ENCODE measurements at places on chromosomes 4 and X.

- DNase-seq, result no peak
Measured at GRCh38 chr4:76963131-76963750, 13.7 kb downstream of the SEPTIN11 start.

GRCh38 chrX:5417381-5417780 lies 811.3 kb downstream of the NLGN4X start:
- no peak for DNase-seq

DNA sequence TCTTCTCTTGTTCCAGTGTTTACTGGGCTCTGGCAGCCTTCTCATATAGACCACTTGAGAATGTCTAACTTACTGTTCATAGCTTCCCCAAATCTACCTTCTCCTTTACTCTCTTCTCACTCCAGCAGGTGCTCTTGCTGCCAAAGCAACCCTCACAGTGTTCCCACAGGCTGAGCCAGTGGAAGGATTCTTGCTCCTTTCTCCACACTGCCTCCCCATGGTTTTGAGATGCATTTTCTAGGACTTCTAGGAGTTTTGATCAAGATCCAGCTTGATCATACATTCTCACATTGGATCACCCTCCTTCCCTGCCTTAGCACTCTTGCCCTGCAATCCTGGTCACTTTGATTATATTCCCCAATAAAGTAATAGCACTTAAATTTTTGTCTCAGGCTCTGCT lies 230.8 kb downstream of the TMEM47 start:
- DNase-seq, result peak; percentile 25

DNA sequence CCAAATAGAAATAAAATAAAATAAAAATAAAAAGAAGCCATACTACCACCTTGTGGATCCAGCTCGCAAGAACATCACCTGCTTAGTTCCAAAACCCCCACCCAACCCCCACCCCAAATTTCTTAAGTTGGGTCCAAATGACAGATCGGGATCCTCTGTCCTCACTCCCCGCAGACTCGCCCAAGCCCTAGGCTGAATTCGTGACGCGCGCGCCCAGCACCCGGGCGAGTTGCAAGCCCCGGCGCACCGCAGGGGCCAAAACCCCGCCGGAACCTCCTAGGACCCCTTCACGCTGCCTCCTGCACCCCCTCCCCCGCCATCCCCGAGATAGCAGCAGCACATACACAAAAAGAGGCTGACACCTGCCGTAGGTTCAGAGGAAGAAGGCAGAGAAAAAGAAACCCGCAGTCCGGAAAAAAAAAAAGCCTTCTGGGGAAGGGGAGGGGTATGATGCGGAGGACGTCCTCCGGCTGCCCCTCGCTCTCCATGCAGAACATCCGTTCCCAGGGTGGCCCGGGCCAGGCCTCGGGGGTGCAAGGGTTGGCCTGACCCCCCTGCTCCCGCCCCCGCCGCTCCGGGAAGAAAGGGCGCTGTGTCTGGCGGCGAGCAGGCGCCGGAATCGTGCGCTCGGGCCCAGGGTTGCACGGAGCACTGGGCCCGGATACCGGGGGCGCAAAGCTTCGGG lies 2.6 kb downstream of the NLGN4X start:
- DNase-seq, result no peak

GRCh38 chr4:155025762-155026457 lies 182.5 kb upstream of the NPY2R start:
- DNase-seq, result peak; percentile 1

- DNase-seq, result peak; percentile 46
Measured at GRCh38 chr4:155548173-155548572, 118.5 kb upstream of the GUCY1A1 start.

DNA sequence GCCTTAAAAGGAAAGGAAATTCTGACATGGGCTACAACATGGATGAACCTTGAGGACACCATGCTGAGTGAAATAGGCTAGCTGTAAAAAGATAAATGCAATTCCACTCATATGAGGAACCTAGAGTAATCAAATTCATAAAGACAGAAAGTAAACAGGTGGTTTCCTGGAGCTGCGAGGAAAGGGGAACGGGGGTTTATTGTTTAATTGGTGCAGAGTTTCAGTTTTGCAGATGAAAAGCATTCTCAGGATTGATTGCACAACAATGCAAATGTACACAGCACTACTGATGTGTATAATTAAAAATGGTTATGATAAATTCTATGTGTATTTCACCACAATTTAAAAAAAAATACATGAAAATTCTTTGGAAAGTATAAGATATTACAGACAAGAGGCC lies 24.0 kb downstream of the PLRG1 start:
- DNase-seq, result no peak

- DNase-seq, result peak; percentile 75
Measured at GRCh38 chrX:121987163-121987562, 939.8 kb downstream of the GLUD2 start.

GRCh38 chr4:5472160-5472591 lies 236.2 kb downstream of the EVC2 start:
- no peak for DNase-seq

DNA sequence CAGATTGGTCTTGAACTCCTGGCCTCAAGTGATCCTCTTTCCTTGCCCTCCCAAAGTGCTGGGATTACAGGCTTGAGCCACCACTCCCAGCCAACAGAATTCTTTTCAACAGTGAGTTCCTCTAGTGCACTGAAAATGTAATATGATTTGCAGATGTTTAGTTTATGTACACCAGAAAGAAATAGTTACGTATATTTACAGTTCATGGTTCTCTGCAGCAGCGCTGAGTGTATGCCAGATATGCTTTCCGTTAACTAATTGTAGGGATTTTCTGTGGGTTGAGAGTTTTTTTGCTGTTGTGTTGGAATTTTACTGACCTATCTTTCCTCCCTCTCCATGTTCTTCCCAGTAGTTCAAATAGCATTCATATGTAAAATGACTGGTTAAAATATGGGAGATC lies 44.0 kb downstream of the GAB1 start:
- DNase-seq, result no peak

DNA sequence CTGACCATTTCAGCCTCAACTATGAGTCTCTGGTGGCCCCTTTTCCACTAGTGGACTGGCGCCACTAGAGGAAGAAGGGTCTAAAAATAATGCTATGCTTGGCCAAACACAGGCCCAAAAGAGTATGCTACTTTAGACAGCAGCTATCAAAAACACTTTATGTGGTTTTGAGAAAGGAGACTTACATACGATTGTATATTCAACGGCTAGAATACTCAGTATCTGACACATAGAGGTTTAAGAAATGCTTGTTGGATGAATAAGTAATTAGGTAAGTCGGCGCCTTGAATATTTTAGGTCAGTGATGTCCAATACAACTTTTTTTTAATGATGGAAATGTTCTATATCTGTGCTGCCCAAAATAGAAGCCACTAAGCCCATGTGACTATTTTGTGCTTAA lies 25.7 kb upstream of the TMPRSS11A start:
- no peak for DNase-seq

- peak; percentile 6 for DNase-seq
Measured at GRCh38 chr4:170414961-170415360, 325.2 kb upstream of the AADAT start.

- peak; percentile 27 for DNase-seq
Measured at GRCh38 chr4:79597266-79597665, 189.2 kb upstream of the GK2 start.

DNA sequence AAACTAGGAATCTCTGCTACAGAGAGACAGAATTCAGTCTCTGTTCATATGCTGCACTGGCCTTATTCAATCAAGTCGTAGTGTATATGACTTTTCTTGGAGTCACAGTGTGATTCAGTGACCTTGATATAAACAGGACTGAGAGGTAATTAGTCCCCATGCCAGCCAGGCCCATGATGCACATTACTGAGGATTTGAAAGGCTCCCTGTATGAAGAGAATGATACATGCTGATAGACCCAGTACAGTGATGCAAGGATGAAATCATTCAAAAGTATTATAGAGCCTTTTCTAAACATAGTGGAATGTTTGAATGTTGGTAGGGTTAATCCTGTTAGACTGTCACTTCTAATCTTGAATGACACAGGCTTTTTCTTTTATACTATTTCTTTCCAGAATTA lies 34.1 kb downstream of the ANXA3 start:
- peak; percentile 43 for DNase-seq

GRCh38 chrX:125786316-125786715 lies 379.8 kb downstream of the DCAF12L2 start:
- no peak for DNase-seq

GRCh38 chrX:115533485-115533884 lies 27.5 kb upstream of the PLS3 start:
- peak; percentile 65 for DNase-seq

DNA sequence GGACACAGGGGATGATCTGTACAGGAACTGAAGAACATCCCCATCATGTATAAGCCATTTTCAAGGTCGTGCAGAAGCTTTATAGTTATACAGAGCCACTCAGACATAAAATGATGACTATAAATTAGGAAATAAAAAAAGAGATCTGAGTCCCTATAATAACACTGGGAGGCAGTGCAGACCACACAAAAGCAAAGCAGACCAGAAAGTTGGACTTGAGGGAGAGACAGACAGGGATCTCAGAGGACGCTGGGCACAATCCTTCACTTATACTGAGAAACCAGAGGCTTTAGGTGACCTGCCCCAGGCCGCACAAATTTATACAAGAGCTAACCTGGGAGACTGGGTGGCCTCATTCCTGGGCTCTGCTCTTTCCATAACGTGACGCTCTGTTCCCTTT lies 70.5 kb downstream of the HADH start:
- DNase-seq, result peak; percentile 48

GRCh38 chrX:85037114-85037513 lies 33.4 kb downstream of the APOOL start:
- no peak for DNase-seq

GRCh38 chr4:55568905-55569504 lies 22.3 kb upstream of the CLOCK start:
- DNase-seq, result no peak

GRCh38 chrX:42740456-42740855 lies 37.5 kb downstream of the PPP1R2C start:
- no peak for DNase-seq

DNA sequence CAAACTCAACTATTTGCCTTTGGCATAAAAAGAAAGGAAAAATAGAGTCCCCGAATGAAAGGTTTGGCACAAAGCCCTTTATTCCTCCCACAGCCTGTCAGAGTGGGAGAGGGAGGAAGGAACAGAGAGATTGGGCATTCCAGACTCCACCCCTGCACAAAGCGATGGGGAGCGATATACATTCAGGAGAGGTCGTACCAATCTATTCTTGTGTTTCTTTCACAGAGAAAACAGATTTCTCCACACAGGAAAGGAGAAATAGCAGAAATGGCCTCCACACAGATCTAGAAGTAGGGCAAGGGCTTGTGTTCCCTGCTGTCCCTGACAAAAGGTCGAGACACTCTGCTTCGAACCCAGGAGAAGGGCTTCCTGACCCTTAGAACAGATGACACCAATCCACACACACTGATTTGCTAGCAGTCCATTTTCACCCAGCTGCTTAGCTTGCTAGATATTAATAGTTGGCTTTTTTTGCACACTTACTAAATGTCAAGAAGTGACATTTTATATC lies 197.4 kb downstream of the MAML3 start:
- DNase-seq, result no peak

GRCh38 chrX:154362085-154362742 lies 12.2 kb downstream of the FLNA start:
- DNase-seq, result peak; percentile 14

GRCh38 chr4:14087921-14088320 lies 460.4 kb upstream of the BOD1L1 start:
- DNase-seq, result no peak

DNA sequence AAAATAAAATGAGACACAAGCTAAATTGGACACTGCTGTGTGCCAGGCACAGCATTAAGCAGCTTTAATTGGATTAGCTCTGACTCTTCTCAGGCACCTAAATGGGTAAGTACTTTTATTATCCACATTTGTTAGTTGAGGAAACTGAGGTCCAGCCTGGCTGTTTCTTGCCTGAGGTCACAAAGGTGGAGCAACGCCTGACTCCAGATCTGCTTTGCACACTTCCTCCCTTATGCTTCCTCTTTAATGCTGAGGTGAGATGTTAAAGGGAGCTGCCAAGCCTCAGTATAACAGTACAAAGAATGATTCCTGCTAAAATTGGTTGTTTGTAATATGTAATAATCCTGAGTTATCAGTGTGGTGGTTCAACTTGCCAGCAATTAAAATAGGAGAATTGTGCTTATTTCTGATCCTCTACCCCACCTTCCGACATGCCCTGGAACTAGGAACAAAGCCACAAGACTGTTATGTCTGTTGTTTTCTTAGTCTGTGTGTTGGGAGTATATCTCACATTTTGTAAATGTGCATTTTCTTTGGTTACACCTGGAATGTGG lies 74.4 kb downstream of the AFF1 start:
- no peak for DNase-seq

GRCh38 chrX:19563327-19563726 lies 48.0 kb upstream of the MAP3K15 start:
- DNase-seq, result no peak

DNA sequence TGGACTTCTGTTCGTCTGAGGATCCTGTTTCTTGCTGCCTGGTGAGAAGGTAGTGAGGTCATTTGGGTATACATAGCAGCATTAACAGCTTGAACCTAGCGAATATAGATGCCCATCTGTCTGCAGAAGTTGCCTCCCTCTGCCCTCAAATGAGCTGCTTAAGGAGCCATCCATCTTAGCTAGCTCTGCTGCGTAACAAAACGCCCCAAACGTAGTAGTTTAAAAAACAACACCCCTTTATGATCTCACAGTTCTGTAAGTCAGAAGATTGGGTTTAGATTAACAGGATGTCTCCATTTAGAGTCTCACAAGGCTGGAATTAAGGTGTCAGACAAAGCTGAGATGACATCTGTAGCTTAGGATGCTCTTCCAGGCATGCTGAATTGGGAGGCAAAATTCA lies 185.3 kb downstream of the DHRSX start:
- no peak for DNase-seq

DNA sequence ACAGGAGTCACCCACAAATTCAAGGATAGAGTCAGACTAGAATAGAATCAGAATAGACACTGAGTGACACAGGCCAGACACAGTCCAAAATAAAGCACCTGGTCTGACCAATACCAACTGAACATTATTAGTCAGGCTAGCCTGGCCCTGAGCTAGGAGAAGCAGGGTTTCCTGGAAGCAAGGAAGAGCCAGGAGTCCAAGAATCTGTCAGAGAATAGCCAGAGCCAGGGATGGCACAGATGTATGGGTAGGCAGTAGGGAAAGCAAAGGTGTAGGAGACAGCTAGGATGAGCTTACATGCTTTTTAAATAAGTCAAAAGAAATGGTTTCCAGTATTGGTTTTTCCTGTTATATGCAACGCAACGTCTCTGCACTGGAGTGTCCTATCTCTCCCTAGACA lies 3.7 kb downstream of the BTC start:
- no peak for DNase-seq

DNA sequence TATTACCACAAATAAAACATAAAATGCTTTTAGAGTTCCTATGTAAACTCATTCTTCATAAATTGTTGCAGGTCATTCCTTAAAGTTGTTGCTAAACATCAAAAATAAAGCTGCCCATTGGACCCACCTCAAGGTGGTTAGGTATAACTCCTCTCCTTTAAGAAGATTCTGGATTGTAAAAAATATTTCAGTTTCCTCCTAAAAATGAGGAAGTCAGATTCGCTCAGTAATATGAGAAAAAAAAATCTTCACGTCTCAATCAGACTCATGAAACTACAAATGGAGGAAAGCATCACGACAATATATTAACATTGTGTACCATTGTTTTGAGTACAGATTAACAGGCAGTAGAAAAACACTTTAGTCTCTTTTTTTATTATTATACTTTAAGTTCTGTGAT lies 105.9 kb downstream of the DDX60 start:
- DNase-seq, result no peak

- DNase-seq, result no peak
Measured at GRCh38 chr4:16078195-16078760, 5.5 kb downstream of the PROM1 start.

All from EH (cell line).